ENCODE measurements at places on chromosomes 6 and 20.

- DNase-seq = no peak
Measured at GRCh38 chr6:11221623-11222384, 10.7 kb downstream of the NEDD9 start.

GRCh38 chr6:11152581-11152980 is 41.1 kb upstream of the ERVFRD-1 start:
- DNase-seq = no peak

DNA sequence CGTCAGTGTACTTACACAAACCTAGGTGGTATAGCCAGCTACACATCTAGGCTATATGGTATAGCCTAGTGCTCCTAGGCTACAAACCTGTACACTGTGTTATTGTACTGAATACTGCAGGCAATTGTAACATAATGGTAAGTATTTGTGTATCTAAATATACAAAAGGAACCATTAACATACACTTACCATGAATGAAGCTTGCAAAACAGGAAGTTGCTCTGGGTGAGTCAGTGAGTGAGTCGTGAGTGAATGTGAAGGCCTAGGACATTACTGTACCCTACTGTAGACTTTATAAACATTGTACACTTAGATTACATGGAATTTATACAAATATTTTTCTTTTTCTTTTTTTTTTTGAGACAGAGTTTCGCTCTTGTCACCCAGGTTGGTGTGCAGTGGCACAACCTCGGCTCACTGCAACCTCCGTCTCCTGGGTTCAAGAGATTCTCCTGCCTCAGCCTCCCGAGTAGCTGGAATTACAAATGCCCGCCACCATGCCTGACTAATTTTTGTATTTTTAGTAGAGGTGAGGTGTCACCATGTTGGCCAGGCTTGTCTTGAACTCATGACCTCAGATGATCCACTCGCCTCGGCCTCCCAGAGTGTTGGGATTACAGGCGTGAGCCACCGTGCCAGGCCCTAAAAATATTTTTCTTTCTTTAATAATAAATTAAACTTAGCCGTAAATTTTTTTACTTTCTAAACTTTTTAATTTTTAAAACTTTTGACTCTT is 15.4 kb upstream of the KIAA1755 start:
- no peak for DNase-seq

- no peak for DNase-seq
Measured at GRCh38 chr6:97081010-97081590, 156.6 kb downstream of the KLHL32 start.

GRCh38 chr20:52533401-52533800 is 341.8 kb upstream of the ZFP64 start:
- DNase-seq = no peak

GRCh38 chr6:106882601-106883518 is 91.7 kb downstream of the CD24 start:
- DNase-seq = no peak
